NCI-H1092 (cell line): ENCODE measurements at places on chromosomes 7 and 10.

- peak; percentile 64 for DNase-seq
Observed at GRCh38 chr7:135558337-135558767, 635 bp downstream of the NUP205 start.

DNA sequence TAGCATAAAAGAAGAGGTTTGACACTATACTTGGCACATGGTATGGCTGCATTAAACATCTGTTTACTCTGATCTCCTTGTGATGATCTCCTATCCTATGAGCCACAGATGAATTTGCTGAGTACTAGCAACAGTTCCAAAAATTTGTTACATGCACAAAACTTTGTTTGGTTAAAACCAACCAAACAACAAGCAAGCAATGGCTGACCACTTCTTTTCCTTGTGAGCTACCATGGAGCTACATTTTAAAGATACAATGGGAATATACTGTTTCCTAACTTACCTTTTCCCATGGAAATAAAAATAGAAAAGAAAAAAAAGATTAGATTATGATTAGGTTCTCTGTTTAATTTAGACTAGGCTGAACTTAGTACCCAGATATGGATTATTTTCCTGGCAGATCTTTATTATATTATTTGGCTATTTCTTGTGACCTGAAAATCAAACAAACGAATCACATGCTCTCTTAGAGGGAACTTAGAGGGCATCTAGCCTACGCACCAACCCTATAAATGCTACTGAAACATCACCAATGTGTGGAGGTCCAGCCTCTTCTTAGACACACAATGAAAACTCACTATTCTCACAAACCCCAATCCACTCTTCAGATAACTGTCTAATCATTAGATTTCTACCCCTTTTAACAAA, 80.1 kb upstream of the FAM133B start:
- DNase-seq, result no peak

GRCh38 chr10:94546049-94546900, 687 bp downstream of the HELLS start:
- peak; percentile 3 for DNase-seq

- no peak for DNase-seq
Observed at GRCh38 chr10:71395621-71396020, 1.1 kb upstream of the CDH23 start.

- no peak for DNase-seq
Observed at GRCh38 chr7:87574630-87575029, 26.1 kb downstream of the ABCB1 start.

DNA sequence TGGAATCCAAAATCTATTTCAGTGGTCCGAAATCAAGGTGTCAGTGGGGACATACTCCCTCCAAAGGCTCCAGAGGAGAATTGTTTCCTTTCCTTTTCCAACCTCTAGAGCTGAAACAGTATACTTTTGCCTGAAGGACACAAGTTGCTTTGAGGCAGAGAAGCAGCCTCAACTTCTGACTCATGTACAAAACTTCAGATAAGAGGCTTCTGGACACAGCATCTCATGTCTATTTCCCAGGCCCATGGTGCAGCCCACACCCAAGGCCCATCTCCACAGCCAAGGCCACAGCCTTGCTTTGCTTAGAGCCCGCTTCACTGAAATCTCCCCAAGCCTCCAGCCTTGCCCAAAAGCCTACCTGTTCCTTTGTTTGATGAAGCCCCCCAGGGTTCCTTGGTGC, 68.9 kb downstream of the ZNF467 start:
- DNase-seq, result no peak

DNA sequence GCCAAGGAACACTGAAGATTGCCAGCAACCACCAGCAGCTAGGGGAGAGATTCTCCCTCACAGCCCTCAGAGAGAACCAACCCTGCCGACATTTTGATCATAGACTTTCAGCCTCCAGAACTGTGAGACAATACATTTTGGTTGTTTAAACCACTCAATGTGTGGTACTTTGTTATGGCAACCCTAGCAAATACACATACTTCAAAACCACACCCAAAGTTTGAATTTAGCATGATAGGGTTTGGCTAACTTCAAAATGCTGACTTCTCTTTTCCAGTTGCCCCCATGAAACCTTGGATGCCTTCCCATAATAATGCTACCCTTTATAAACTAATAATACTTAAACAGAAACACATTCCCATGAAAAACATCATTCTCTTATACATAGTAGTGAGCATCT, 149.8 kb downstream of the DGKI start:
- no peak for DNase-seq

GRCh38 chr7:140039066-140039465, 23.7 kb downstream of the PARP12 start:
- DNase-seq, result no peak

GRCh38 chr7:1219498-1219897, 13.2 kb upstream of the UNCX start:
- no peak for DNase-seq

GRCh38 chr7:55532150-55532917, 40.0 kb downstream of the VOPP1 start:
- DNase-seq, result no peak

- DNase-seq, result peak; percentile 66
Observed at GRCh38 chr7:76304888-76305375, 2.5 kb downstream of the HSPB1 start.

GRCh38 chr10:90819911-90820310, 37.9 kb downstream of the HTR7 start:
- no peak for DNase-seq

DNA sequence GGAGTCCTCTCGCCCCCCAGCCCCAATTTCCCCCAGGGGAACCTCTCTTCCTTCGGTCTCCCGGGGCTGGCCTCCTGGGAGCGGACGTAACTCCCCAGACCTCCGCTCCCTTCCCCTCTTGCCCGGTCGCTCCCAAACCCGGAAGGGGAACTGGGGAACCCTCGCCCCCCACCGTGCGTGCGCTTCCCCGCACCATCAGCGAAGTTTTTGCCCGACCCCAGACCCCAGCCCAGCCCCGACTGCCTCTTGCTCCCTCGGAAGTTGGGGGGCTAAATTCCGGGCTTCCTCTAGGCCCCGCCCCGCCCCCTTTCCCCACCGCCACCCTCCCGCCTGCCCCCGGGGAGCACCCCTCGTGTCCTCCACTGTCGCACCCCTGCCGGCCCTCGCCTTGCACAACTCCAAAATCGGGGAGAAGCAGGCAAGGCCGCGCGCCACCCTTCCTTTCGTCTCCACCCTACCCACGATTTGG, 436 bp downstream of the GNB2 start:
- DNase-seq, result peak; percentile 57

- DNase-seq, result no peak
Observed at GRCh38 chr7:27602766-27603165, 59.9 kb downstream of the HIBADH start.

GRCh38 chr7:77184990-77185389, 14.6 kb downstream of the FGL2 start:
- no peak for DNase-seq

DNA sequence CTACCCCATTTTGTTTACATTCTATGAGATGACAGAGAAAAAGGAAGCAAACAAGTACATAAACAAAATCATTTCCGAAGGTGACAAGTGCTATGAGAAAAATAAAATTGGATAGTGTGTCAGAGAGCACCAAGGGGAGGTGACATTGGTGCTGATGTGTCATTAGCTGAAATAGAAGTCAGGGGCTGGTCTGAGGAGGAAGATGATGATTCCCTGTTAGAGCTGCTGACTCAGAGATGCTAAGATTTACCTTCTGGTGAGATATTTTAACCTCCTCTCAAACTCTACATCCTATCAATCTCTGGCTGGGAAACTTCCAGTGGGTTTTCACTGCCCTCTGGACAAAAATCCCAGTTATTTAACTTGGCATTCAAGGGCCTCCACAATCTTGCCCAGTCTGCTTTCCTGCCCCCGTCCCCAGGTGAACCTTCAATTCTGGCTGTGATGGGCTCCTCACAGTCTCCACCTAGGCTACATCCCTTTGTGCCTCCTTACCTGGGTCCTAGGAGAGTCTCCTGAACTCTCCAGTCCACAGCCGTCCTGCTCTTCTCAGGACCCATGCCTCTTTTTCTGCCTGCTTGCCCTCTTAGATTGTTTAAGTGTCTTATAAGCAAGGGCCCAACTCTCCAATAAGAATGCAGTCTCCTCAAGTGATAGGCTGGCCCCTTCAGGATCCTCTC, 26.6 kb downstream of the DUSP5 start:
- DNase-seq, result no peak

DNA sequence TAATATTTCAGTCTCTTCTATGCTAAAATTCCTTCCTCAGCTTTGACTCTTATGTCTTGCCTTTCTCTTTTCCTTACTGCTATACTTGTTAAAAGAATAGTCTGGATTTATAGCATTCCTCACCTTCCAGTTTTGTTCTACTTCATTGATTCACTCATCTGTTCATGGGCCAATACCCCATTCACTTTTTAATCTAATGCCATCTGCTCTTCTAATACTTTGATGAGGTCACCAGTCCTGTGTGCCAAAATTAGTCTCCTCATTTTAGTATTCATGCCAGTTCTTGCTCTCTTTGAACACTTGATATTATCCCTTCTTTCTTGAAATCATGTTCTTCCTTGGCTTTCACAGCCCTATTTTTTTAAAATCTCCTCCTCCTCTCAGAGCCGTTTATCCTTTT, 19.3 kb downstream of the STK17A start:
- no peak for DNase-seq

DNA sequence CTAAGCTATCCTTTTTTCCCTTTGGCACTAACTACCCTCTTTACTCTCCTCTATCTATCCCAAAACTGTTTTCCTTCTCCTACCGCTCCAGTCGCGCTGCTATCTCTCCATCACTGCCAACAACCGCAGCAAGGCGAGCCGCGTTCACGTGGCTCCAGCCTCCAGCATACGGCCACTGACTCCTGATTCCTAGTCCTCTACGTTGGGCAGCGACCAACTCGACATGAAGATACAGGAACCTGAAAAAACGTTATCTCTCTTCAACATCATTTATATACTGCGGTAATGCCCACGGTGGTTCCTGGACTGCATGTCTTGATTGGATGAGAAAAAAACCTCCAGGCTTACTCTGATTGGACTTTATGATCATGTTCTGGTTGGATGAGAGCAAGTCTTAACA, 129.5 kb downstream of the ZNF716 start:
- no peak for DNase-seq

GRCh38 chr7:5827755-5828154, 46.3 kb upstream of the RNF216 start:
- no peak for DNase-seq

GRCh38 chr10:14527915-14528314, 197.2 kb upstream of the FRMD4A start:
- no peak for DNase-seq

DNA sequence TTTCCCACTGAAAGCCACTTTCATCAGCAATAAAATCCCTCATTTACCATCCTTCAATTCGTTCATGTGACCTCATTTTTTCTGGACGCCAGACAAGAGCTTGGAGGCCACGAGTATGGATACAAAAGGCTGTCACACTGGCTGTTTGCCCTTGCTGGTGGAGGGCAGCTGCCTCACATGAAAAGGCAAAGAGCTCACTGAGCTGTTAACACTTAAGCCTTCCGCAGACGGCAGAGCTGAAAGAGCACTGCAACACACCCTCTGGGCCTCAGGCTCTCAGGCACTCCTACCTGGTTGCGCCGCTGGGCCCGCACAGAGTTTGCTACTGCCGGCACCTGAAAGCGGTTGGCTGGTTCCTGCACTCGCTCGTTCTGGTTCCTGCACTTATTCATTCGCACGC, 193.5 kb downstream of the CFTR start:
- DNase-seq, result peak; percentile 98

- DNase-seq, result no peak
Observed at GRCh38 chr7:48522692-48523091, 351.4 kb downstream of the ABCA13 start.

GRCh38 chr7:141660259-141660658, 41.7 kb downstream of the DENND11 start:
- DNase-seq, result no peak

- DNase-seq, result no peak
Observed at GRCh38 chr7:129948338-129948737, 4.4 kb downstream of the UBE2H start.

DNA sequence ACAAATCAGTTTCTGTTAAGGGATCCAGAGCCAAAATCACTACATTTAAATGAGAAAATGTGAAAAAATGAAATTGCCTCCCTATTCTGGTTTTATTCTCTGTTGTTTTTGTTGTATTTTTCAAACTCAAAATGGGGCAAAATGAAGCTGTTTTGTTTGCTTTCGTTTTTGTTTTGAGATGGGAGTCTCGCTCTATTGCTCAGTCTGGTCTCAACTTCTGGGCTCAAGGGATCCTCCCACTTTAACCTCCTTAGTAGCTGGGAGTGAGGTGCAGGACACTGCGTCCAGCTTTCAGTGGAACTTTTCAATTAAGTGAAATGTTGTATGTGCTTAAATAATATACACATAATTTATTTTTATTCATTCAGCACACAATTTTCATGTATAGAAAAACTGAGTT, 205.0 kb downstream of the SORCS1 start:
- DNase-seq, result no peak

GRCh38 chr7:20152511-20152910, 64.7 kb downstream of the MACC1 start:
- DNase-seq, result no peak

GRCh38 chr7:87058744-87059524, 520 bp downstream of the ELAPOR2 start:
- peak; percentile 46 for DNase-seq

DNA sequence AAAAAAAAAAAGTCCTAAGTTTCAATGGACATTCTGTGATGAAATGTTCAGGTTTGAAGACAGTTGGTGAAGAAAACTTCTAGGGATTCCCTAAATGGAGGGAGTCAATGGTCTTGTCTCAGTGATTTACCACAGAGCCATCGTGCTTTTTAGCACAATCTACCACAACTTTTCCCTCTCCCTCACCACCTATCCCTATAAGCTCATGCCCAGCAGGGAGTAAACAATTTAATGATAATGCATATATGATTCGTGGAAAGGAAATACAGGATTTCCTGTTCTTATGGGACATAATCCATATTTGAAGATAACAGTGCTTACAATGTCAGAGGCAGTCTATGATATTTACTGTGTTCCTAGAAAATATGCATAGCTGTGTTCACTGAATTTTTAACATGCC, 38.4 kb upstream of the CD36 start:
- DNase-seq, result no peak

- DNase-seq, result peak; percentile 17
Observed at GRCh38 chr7:90298145-90299038, 22.7 kb downstream of the FAM237B start.

DNA sequence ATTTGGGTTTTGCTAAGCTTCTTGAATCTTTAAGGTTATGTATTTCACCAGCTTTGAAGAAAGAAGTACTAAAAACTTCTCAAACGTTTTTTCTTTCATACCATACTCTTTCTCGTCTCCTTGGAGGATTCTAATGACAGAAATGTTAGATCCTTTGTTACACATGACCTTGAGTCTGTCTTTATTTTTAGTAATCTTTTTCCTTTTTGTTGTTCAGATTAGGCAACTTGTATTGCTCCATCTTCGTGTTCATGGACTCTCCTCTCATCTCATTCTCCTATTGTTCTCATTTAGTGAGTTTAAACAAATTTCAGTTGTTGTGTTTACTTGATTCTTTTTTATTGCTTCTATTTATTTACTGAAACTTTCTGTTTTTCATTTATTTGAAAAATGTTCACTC, 73.7 kb downstream of the WDFY4 start:
- no peak for DNase-seq

DNA sequence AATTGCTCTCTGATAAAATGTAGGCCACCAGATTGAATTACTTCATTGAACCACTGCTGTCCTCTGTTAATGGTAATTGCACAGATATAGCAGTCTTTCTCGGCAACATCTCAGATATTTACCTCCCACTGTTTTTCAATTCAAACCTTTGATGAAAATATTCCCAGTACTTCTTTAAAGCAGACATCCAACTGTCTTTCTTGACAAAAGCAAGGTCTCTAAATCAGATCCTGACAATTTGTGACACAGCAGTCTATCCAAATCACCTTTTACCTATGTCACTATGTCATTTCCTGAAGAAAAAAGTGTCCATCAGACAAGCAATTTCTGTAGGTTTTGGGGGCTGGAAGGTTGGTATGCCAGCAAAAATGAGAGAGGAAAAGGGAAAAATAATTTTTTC, 555.7 kb downstream of the AUTS2 start:
- DNase-seq, result no peak
